ENCODE measurements at places on chromosomes 13 and 19. TPM values are rescaled to one million over a fixed set of nuclear protein-coding genes. Genes with fewer than 3 reads are reported as not detected.

GPR18 gene
- 8.4 TPM for total RNA-seq

DNA sequence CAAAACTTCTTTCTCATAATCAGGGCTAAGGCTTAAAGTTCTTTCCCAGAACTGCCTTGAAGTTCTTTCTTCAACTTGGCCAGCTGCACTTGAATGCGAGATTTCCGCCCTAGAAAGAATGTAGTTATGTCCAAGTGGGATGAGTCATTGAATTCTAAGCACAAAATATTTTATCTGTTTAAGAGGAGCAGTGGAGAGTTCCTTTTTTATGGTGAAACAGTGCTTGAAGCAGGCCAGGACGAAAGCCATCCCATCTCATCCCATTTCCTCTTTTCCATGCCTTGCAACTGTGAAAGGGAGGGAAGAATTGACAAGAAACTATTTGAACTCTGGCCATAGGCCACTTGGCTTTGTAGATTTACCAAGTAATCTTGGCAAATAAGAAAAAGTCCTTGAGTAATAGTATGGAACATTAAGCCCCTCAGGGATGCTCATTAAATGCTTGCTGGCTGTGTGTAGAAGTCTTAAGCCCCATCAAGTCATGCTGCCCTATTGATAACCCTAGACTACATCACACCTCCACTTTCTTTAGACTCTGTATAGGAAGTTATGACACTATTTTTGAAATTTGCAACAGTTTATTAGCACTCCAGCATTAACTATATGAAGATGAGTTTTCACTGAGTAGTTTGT lies 174.5 kb downstream of the KCTD12 start:
- DNase-seq: no peak

PTH2 gene
- not detected for total RNA-seq

DNA sequence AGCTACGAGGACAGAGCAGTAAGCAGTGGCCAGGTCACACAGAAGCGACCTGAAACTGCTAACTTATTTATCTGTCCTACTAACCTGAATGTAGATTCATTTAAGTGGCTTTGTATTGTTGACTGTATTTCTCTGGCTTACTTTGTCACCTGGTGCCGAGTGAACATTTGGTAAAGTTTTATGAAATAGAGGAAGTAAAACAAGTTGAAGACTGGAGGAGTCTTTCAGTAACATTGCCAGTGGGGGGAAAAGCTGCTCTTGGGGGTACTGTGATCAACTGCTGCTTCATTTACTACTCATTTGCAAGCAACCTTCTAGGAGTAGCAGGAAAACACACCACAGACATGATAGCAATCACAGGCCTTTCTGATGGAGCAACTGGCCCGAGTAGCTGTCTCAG lies 615.0 kb downstream of the FGF9 start:
- DNase-seq: no peak

DNA sequence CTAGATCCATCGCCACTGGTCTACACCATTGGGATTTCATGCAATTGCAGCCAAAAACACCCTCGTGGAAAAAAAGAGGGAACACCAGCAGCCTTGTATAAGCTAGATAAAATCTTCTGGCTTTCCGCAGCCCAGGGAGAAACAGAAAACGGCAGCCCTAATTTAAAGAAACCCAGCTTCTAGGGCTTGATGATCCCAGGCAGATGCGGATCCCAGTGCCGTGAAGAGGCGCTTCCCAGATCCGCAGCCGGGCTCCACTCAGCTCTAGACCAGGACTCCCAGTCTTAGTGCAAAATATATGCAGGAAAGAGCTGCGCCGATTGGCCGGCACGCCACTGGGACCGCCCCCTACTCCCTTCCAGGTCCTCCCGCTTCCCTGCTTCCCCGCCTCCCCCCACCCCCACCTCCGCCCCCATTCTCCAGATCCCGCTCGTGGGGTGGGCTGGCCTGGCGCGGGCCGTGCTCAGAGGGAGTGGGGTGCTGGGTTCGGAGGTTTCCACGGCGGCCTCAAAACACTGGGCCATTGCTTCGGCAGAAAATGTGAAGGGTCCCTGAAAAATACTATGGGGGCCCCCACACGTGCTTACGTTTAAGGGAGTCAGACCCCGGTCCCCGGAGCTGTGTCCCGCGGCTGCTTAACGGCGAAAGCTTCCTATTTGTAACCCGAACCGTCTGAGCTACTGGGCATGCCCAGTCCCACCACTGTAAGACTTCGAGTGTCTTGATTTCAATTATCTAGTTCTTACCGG lies 63.1 kb downstream of the SERP2 start:
- peak; percentile 61 for DNase-seq

GRCh38 chr19:3114018-3114726 lies 20.0 kb downstream of the GNA11 start:
- no peak for DNase-seq

DAND5 gene
- total RNA-seq: 1.3 TPM

SUCLA2 gene
- 50.3 TPM for total RNA-seq

DNA sequence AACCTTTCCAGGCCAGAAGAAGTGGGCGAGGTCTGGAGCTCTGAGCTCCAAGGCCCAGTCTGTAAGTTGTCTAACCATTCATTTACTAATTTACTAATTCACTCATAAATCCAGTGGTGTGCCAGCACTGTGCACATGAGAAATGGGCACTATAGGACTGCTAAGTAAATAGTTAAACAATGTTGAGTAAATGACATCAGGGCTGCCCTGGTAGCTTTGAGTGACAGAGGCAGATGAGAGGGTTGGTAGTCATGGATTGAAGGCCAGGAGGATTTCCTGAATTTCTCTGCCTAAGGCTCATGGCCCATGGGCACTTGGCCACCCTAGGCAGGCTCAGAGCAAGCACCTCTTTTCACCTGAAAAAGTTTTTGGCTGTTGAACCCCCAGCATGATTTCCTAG lies 216.9 kb upstream of the RXFP2 start:
- no peak for DNase-seq

DNA sequence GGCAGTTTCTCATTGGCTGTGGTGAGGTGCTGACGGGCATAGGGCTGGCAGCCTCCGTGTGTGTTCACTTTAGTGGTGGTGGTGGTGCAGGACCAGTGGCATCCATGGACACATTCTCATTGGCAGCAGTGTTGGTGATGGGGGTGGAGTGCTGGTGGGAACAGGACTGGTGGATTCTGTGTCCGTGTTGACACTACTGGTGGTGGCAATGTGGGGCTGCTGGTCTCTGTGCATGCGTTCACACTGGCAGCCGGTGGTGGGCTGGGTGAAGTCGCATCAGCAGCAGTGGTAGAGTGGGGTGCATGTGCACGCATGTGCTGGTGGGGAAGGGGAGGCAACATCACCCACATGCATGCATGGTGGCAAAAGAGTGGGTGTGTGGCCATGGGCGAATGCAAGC lies 1471.4 kb upstream of the PCDH20 start:
- DNase-seq: no peak

GRCh38 chr13:49533591-49534269 lies 38.0 kb downstream of the PHF11 start:
- no peak for DNase-seq

GRCh38 chr13:43139211-43139610 lies 115.8 kb downstream of the DNAJC15 start:
- no peak for DNase-seq

DNA sequence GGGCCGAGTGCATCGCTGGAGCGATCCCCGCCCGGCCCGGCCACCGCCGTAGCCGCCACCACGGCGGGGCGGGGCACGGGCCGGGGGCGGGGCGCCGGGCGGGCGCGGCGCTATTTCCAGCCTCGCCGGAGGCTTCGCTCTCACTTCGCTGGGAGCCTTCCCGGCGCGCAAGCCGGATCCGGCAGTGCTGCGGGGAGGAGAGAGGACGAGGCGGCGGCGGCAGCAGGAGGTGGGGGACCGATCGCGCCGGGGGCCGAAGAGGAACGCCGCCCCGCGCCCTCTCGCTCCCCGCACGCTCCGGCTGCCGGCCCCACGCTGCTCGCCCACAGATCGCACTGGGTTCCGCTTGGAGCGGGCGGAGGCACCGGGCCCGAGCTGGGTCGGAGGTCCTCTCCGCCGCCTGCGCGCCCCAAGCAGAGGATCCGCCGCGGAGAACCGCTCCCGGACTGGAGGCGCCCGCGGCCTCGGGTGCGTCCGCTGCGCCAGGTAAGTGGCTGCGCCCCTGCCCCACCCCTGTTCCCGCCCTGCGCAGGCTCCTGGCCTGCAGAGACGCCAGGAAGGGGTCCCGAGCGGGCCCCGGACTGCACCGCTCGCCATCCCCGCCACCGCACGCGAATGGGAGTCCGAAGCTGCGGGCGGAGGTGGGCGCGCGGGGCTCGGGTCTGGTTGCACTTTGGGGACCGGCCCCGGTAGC lies at the start of gene CHST8:
CHST8 (plus strand) TSS at position 143 of the 694 bp plus-strand sequence. CDS start 67,309 bp downstream, outside the sequence.
- peak; percentile 10 for DNase-seq

- no peak for DNase-seq
These were observed 3.5 kb downstream of the KLK12 start for GRCh38 chr19:51031220-51031879.

GRCh38 chr19:54188215-54188871 lies 1.0 kb downstream of the MBOAT7 start:
- peak; percentile 76 for DNase-seq

ANKLE1 gene
- total RNA-seq: 8.4 TPM
